ENCODE measurements at places on chromosomes 5 and 9. TPM values are rescaled to one million over a fixed set of nuclear protein-coding genes. Genes with fewer than 3 reads are reported as not detected.

DNA sequence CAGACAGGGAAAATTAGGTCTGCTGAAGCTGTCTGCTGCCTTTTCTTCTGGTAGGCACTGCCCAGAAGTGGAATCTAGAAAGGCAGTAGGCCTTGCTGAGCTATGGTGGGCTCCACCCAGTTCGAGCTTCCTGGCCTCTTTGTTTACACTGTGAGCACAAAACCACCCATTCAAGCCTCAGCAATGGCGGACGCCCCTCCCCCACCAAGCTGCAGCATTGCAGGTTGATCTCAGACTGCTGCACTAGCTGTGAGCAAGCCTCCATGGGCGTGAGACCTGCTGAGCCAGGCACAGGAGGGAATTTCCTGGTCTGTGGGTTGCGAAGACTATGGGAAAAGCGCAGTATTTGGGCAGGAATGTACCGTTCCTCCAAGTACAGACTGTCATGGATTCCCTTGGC, 18.5 kb downstream of the AGTPBP1 start:
- DNase-seq: peak; percentile 9

DNA sequence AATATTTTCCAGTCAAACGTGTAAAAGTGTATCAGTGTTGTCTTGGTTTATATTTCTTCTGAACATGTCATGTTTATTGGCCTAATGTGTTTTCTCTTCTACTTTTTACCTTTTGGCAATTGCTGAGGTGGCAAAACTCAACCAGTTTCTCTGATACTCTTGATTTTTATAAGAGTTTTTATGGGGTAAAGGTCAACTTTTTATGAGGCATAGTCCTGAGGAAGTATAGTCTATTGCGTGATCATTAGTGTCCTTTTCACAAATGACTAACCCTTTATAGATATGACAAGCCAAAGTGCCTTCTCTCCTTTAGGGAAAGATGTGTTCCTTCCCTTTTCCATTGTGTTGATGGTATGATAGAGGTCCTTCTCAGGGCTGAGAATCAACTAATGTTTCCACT, 32.9 kb downstream of the OCLN start:
- DNase-seq: no peak

FREM1 gene
- not detected for polyA plus RNA-seq

ARSB gene
- 4.4 TPM for polyA plus RNA-seq

ANKRD31 gene
- polyA plus RNA-seq: 0.48 TPM

NUTM2G gene
- not detected for polyA plus RNA-seq

VCAN gene
- 0.20 TPM for polyA plus RNA-seq
